ENCODE measurements at places on chromosomes 11 and 22.
A peak's percentile ranks its signal among the peaks of the same experiment; 100 is the strongest.

DNA sequence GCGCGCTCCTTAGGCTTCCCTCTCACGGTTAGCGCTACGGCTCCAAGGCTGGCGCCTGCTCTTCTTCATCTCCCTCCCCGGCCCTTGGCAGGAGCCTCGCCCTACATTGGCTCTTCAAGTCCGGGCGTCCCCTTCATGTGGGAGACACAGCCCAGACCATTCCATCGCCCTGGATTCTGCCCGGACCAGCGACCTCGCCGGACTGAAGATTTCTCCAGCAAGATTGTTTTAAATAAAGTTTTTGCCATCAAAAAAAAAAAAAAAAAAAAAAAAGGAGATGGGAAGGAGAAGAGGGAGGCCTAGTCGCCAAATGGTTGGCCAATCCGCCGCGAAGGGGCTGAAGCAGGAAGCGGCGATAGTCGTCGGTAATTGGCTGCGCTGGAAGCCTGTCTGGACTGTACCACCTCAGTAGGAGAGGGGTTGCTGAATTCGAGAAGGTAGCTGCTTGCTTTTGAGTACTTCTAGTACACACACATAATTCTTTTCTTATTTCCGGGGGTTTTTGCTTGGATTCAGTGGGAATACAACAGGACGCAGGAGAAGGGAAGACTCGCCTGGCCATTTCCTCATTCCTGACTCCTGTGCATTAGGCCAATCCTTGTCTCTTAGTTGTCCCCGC is 688 bp upstream of the ZDHHC5 start:
- DNase-seq, result peak; percentile 99

DNA sequence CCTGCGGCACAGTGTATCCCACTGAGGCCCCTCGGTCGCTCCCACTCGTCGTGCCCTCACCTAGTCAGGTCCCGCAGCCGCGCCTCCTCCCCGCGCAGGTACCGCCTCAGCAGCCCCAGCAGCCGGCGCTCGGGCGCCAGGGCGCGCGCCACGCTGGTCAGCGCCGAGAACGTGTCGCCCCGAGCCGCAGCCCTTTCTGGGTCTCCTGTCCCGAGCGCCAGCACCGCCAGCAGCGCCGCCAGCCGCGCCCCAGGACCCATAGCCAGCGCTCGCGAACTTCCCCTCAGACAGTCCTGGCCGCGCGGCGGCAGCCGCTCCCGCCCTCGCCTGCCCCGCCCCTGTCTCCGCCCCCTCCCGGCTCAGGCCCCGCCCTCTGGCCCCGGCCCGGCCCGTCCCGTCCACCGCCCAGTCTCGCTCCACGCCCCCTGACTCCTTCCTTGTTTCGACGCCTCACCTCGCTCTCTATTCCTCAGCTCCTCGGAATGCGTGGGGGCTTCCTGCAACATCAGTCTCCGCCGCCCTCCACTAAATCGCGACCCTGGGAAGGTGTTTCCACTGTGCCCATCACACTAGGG is at the start of gene P4HA3:
P4HA3 (minus strand) TSS at position 289 of the 575 bp plus-strand sequence; CDS start at position 260, 29 bp downstream.
- no peak for DNase-seq

DNA sequence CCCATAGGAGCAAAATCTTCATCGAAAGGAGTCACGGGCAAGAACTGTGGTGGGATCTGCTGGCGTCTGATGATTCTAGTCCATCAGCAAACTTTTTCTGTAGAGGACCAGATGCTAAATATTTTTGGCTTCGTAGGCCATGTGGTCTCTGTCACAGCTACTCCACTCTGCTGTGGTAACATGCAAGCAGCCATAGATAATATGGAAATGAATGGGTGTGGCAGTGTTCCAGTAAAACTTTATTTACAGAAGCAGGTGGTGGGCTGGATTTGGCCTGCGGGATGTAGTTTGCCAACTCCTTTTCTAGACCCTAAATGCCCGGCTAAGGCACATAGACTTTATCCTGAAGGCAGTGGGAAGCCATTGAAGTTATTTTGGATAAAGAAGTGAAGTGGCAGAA is 32.9 kb downstream of the BMAL1 start:
- DNase-seq, result no peak

DNA sequence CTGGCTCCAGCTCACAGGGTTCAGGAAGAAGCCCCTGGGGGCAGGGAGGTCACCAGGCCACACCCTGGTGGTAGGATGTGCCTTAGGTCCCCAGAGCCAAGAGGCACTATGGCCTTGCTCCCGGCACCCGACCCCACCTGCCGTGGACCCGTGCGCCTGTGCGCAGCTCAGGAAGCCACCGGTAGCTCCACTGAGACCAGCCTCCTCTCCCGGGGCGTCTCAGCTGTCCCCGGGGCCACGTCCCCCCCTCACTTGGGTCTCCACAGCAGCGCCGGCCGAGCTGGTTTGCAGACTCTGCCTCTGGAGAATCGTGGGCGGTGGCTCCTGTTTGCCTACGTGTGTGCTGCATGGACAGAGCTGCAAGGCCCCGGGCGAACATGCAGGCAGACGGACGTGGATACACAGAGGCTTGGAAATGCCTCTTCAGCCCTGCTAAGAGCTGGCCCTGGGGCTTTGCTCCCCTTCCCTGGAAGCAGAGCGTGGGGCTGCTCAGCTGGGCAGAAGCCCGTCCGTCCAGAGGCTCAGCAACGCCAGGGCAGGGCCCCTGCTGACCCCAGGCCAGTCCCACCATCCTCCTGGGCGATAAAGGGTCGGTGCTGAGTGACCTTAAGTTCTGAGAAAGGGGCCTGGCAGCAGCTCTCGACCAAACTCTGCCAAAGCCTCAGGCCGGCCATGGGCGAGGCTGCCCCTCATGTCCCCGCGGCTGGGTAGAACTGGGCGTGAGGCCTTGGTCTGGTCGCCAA is 15.3 kb upstream of the MUC5B start:
- DNase-seq, result no peak

DNA sequence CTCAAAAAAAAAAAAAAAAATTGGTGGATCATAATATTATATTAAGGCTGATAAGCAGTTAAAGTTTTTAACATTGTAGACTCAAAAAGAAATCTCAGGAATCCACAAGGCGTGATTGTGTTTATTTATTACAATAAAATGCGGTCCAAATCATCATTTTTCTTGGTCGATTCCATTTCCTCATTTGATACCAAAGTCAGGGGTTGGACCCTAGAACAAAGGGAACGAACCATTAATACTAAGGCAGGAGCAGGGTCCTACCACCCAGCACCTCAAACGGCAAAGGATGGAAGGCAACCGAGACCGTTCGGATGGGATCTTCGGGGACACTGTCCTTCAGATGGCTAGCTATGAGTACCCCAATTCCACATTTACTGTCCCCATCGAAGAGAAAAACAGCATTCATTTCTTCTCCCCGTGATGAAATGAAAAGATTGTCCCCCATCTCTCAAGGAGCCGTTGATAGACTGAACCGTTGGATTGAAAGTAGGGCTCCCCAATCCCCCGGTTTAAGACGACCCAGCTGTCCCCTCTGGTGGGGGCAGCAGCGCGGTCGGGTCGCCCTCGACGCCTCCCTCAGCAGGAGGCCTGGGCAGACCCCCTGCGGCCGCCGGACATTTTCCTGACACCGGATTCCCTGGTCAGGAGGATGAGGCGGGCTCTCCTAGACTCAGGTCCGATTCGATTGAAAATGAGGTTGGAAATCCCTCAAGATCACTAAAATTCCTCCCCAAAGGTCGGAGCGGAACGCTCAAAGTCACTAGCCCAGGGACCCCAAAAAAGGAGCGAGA is 607 bp downstream of the DMC1 start:
- DNase-seq, result no peak

GRCh38 chr11:129453293-129453721 is 77.7 kb downstream of the BARX2 start:
- no peak for DNase-seq

DNA sequence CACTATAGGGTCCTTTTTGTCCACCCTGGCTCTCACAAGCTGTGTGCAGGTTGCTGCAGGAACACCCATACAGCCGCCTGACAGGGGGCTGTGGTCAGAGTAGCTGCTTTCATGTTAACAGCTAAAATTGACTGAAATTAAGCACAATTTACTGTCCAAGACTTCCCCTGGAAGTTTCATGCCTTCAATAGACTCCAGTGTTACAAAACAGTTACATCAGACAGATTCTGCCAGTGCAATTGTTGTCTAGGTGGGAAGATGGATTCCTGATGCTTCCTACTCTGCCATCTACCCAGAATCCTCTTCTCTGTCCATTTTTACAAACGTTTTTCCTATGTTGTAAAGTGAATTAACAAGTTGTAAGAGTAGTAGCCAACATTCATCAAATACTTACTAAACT is 5.3 kb upstream of the TSKU start:
- DNase-seq, result no peak

GRCh38 chr11:79201677-79202347 is 239.0 kb downstream of the TENM4 start:
- DNase-seq, result no peak

DNA sequence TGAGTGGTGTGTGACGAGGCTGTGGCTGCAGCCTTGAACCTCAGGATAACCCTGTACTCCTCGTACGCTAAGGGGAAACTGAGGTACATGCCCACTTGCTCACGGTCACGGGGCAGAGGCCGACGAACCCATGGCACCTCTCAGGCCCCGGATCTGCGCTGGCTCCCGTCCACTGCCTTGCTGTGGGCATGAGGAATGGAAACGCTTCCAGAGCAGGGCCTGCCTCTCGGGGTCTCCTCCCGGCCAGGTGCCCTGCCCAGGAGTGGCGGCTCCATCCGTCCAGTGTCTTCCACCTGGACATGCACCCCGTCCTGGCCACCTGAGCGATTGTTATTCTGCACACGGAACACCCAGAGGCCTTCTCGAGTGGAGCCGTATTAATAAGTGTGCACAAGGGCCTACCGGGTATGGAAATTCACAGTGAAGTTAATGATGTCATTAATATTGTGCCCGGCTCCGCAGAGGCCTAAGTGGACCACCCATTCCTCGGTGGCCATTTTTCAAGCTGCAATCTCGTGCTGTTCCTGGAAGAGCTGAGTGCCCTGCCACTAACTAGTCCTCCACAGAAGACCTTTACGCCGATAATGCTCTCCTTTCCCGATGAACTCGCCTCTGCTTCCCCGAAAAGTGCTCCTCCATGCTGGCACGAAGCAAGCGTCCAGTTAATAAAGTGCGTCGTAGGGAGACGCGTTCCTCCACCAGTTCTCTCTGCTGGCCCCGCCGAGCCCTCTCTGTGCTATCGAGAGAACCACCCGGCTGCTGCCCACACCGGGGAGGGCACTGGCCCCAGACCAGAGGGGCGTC is 927.9 kb downstream of the BRD1 start:
- no peak for DNase-seq

GRCh38 chr22:46219636-46220035 is 30.5 kb downstream of the CDPF1 start:
- no peak for DNase-seq

DNA sequence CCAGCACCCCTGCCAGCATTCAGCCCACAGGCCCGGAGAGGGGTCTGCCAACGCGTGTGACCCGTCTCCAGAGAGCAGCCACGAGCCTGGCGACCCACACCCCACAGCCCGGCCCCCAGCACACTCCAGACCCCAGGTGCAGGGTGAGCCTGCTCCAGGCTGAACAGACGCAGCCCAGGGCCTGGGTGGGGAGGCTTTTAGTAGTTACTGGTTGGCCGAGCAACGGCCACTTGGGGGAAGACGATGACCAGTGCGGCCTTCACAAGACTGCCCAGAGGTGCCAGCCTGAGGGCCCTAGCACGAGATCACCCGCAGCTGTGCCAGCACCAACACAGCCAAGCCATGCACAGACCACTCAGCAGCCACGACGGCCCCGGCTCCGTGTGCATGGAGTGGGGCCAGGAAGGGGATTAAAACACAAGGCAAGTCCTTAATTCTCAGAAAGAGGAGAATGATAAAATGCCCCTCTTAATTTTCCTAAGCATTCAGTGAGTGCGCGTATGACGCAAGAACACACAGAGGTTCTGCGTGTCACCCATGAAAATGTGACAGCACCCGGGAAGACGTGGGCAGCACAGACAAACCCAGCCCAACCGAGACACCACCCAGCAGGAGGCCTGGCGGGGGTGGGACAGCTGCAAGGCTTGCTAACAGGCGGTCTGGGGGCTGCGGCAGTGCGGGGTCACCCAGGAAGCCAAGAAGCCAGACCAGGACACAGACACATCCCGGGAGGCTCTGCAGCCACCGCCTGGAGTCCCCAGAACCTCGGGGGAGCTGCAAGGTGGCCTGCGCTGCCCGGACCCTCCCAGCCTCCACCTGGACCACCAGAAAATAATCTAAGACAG is 47.6 kb downstream of the BRD1 start:
- no peak for DNase-seq

DNA sequence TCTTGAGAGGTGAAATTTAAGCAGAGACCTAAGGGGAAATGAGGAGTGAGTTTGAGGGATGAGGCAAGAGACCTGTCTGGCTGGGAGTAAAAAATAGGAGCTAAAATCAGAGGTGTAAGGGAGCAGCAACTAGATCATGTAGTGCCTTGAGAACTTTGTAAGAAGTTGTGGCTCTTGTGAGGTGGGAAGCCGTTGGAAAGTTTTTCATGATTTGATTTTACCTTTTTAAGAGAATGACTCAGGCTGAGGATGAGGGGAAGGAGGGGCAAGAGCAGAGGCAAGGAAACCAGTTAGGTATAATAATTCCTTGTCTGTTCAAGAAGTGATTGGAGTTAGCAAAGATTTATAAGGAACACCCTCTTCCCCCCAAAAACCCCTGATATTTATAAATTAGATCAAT is 25.8 kb downstream of the QSER1 start:
- no peak for DNase-seq

GRCh38 chr11:27720277-27720830 is 20.1 kb upstream of the BDNF start:
- DNase-seq, result no peak

- DNase-seq, result no peak
Measured at GRCh38 chr11:119668676-119669075, 60.3 kb downstream of the NECTIN1 start.

DNA sequence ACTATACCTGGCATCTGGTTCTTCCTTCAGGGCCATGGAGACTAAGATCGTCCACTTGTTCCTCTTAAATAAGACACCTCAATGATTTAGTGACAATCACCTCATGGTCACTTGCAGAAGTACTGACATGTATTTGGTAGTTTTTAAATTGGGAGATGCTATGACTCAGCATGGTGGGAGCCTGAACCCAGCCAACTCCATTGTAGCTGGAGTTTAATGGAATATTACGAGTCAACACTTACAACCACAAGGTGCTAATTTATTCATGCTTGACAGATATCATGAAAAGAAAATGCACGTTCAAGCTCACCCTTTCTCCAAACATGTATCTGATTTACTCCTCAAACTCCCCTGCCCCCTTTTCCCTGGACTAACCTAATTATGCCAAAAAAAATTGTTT is 16.6 kb upstream of the APOL3 start:
- no peak for DNase-seq

- DNase-seq, result no peak
Measured at GRCh38 chr11:100684101-100685065, 2.7 kb upstream of the ARHGAP42 start.

DNA sequence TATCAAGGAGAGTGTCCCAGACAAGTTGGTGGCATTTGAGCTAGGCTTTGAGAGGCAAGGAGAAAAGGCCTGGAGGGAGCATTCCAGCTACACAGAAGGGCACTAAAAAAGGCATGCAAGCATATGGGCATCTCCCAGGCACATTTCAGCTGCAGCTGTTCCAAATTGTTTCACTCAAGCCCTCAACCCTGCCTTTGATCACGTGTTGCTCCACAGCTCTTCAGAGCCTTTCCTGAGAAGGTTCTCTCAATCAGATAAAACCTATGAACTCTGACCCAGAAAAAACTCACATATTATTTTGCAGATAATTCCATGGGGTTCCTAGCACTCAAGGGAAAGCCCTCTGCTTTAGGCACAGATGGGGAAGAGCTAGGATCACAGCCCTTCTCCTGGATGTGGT is 24.4 kb upstream of the HSPA8 start:
- DNase-seq, result no peak

GRCh38 chr22:20002128-20002527 is 14.5 kb downstream of the ARVCF start:
- DNase-seq, result no peak
